AG08396 (cell line): ENCODE measurements at places on chromosomes 7 and 10.
A peak's percentile ranks its signal among the peaks of the same experiment; 100 is the strongest.

DNA sequence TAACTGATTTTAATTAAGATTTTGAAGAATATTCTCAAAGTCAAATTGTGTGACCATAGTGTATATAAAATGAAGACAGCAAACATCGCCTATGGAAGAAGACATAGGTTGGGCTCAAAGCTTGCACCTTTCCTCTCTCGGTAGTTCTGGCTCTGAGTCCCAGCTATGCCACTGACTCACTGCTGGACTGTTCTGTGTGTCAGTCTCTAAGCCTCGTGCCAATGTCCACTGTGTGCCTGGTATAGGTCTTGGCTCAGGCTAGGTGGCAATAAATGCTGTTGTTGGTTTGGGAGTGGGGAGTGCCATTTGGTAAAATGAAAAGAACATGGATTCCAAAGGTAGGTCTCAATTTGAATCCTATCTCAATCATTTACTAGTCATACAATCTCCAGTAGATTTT, 137.5 kb upstream of the RHEB start:
- DNase-seq, result no peak

DNA sequence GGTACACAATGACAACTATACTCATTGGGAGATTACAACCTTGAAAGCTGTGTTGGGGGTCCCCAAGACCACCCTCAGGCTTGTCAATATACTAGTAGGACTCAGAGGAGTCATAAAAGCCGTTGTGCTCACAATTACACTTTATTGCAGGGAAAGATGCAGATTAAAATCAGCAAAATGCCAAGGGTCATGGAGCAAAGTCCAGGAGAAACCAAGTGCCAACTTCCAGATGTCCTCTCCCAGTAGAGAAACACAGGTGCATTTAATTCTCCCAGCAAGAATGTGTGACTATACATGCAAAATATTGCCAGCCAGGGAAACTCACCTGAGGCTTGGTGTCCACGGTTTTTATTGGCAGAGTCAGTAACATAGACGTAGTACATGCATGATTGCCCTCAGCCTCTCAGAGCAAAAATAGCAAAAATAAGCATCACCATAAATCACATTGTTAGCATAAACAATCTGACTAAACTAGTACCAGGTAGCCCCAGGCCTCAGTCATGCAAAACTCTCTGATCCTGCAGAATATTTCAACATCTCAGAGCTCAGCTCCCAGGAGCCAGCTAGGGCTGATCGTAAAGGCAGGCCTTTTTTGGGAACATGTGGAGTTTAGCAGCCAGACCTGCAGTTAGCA, 50.7 kb downstream of the VIM start:
- DNase-seq, result no peak

DNA sequence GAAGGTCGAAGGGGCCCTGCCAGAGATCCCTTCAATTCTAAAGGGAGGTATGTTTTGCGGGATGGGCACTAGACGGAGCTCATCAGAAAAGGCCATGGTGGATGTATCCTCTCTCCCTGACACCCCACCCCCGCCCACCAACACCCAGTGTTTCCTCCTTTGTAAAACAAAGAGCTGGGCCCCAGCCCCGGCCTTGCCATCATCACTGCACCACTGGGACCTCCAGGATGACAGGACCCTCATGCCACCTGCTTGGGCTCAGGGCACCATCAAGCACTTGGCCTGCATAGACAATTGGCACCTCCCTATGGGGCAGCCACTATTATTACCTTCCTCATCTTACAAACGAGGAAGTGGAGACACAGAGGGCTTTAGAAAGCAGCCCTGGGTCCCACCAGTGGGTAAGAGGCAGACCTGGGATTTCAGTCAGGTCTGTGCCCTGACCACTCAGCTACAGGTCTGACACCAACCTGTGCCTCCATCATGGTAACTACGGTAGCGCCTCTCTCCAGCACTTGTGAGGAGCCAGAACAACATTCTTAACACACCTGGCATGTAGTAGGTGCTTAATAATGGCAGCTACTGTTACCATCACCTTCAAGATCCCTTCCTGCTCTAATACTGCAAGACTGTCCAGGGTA, 2.0 kb downstream of the CALML3 start:
- DNase-seq, result no peak

- DNase-seq, result no peak
Observed at GRCh38 chr7:152854386-152854785, 94.8 kb downstream of the ACTR3B start.

- no peak for DNase-seq
Observed at GRCh38 chr10:94198324-94198723, 164.4 kb downstream of the NOC3L start.

GRCh38 chr7:79317728-79318127, 135.7 kb downstream of the MAGI2 start:
- DNase-seq, result peak; percentile 62

DNA sequence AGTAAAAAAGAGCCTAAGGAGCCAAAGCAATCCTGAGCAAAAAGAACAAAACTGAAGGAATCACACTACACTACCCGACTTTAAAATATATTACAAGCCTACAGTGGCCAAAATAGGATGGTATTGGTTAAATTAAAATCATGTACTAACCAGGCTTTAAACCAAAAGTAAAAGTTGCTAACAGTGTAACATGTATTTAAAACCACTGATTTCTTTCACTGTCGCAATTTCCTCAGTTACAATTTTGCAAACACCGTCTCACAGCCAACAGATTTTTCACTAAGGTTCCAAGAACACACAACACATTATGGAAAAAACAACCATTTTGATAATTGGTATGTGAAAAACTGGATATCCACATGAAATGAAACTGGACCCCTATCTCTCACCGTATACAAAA, 74.0 kb downstream of the JMJD1C start:
- DNase-seq, result no peak

DNA sequence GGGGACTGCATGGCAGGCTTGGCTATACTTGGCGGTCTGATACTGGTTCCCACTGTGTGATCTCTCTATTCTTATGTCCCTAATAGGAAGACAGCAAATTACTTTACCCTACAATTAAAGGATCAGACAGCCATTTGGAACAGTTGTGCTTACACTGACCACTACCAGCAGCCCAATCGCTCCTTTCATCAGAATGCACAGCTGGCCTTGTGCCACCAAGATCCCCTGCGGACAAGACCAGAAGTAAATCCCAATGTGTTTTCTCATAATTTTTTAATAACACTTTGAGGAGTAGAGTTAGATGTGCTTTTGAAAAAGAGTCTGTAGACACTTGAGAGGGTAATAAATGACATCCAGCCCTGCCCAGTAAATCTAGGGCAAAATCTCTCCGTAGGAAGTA, 297.2 kb upstream of the ZNF32 start:
- no peak for DNase-seq

DNA sequence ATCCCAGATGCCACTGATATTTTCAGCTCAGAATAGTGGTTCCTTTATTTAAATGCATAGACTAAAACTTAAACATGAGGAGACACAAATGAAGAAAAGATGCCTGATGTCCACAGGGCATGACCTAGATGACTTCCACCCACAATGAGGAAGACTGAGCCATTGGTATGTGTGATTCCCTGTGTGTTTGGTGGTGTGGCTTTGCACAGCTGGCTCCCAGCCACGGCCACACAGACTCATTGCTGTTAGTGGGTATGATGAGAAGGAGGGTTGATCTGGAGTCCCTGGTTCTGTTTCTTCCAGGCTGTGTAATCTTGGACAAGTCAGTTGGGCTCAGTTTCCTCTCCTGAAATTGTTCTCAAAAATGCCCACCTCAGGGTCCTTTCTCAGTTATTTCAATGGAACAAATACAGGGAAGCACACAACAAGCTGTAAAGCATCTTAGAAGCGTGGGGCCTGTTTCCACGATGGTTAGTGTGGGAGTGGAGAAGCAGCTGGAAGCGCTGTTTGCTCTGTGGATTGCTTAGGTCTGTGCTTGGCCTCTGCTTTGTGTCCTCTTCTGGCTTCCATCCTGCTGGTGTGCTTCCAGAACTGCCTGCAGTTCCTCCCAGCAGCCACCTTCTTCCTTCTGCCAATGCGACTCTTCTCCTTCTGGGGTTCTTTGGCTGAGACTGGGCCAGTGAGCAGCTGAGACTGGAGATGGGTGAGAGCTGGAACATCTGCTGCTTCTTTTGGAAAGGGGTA, 303.7 kb downstream of the BMPER start:
- no peak for DNase-seq

GRCh38 chr10:3787016-3787400, 2.0 kb upstream of the KLF6 start:
- DNase-seq, result no peak

DNA sequence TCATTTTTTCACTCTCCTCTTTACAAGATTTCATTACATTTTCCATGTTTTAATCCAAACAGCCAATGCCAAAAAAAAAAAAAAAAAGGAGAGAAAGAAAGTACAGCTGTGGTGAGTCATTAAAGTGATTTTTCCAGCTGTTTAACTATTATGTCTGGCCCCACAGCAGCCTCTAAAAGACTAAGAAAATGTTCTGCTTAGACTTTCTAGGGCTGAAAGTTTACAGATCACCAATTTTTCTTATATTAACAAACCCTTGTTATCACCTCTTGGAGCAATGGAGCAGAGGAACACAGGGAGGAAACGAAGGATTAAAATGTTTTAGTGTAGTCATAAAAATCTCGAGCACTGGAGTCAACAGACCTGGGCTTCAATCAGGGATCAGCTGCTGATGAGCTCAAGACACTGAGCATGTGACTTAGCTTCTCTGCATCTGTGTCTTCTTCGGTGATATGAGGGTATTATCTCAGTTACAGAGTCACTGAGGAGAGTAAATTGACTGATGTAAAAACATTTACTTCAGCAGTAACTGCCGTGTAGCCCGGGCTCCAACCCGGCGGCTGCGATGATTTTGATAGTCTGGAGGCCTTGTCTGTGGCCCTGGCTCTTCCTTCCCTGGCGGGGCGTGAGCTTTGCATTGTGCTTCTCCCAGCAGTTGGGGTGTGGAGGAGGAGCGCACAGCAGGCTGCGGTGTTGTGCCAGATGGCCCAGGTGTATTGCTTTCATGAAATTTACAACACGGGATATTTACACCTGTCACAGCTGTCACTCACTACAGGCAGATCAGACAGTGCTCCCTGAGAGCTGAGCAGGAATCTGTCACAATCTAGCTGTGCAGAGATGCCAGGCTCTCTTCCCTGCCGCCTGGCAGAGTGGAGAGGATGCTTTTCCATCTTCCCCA, 298.3 kb upstream of the FZD8 start:
- no peak for DNase-seq

- no peak for DNase-seq
Observed at GRCh38 chr10:58081353-58081752, 186.3 kb downstream of the IPMK start.

GRCh38 chr7:44348300-44348699, 22.9 kb upstream of the CAMK2B start:
- peak; percentile 66 for DNase-seq

GRCh38 chr7:43364391-43364790, 218.5 kb upstream of the STK17A start:
- no peak for DNase-seq

GRCh38 chr7:18680576-18680975, 185.0 kb downstream of the HDAC9 start:
- no peak for DNase-seq

DNA sequence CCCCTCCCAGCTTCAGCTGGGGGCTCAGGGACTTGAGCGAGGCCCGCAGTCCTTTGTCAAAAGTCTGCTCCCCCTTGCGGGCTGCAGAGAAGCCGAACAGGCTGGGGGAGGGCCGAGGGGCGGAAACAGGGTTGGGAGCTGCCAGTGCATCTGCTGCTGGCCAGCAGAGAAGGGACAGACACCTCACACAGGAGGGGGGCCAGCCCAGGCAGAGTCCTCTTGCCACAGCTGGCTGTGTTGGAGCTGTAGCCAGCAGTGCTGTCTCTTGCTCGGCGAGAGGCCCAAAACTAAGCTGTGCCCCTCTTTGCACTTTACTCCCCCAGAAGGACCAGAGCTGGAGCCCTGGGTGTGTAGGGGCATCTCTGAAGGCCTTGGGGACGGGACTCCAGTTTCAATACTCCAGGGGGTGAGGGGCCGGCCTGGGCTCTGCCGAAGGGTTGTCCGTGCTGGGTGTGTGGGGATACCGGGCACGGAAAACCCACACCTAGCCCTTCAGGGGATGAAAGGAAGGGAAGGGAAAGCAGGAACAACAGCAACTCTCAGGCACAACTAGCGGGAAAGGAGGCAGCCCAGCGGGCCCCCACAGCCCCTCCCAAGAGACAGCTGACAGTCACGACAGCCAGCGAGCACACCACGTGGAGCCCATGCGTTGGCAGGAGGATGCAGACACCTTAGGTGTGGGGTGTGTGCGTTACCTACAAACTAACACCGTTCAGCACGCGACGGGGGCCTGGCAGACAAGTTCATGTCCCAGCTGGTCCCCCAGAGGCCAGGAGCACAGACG, 17.8 kb downstream of the YKT6 start:
- DNase-seq, result no peak

DNA sequence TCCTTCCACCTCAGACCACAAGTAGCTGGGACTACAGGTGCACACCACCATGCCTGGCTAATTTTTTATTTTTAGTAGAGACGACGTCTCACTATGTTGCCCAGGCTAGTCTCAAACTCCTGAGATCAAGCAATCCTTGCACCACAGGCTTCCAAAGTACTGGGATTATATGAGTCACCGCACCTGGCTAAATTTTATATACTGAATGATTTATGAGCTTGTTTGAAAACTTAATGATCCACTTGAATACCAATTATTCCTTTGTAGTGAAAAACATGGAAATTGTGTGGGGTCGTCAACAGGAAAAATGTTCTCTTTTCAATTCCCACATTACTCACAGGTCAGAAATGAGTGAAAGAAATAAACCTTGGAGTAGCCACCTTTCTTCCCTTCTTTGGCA, 31.3 kb downstream of the RAPGEF5 start:
- no peak for DNase-seq

DNA sequence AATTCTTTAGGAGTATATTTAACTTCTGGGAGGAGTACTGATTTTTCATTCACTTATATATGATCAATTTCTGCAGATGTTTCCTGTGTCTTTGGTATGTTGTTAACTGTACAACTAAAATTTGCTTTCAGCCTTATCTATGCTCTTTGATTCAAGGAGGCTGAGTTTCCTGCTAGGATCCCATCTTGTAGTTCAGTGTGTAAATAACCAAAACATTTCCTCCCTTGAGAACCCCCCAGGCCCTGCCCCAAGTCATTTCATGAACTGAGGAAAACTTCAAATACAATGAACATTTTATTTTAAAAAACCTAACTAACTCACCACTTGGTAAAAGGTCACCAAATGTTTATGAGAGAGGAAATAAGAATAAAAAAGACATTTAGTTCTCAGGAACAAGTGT, 55.5 kb downstream of the VWA2 start:
- no peak for DNase-seq

DNA sequence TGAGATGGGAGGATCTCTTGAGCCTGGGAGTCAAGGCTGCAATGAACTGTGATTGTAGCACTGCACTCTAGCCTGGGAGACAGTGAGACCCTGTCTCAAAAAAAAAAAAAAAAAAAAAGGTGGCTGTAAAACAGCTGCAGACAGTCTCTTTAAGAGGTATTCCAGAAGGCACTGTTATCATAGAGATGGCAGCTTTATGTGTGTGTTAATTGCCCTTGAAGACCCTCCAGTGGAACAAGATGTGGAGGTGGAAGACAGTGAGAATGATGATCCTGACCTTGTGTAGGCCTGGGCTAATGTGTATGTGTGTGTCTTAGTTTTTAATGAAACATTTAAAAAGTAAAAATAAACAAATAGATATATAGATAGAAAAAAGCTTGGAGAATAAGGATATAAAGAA, 66.0 kb downstream of the ZNF487 start:
- no peak for DNase-seq
